ENCODE measurements at places on chromosomes 11 and 22.

- no peak for DNase-seq
These were observed 67.2 kb downstream of the EFCAB6 start for GRCh38 chr22:43744700-43745410.

GRCh38 chr22:45088576-45088975, 75.1 kb upstream of the NUP50 start:
- no peak for DNase-seq

- DNase-seq = no peak
These were observed 140.4 kb downstream of the UVRAG start for GRCh38 chr11:75955443-75955842.

GRCh38 chr11:69726019-69726418, 22.2 kb upstream of the FGF19 start:
- DNase-seq = no peak

- no peak for DNase-seq
These were observed 59.7 kb downstream of the NARS2 start for GRCh38 chr11:78514922-78515502.

DNA sequence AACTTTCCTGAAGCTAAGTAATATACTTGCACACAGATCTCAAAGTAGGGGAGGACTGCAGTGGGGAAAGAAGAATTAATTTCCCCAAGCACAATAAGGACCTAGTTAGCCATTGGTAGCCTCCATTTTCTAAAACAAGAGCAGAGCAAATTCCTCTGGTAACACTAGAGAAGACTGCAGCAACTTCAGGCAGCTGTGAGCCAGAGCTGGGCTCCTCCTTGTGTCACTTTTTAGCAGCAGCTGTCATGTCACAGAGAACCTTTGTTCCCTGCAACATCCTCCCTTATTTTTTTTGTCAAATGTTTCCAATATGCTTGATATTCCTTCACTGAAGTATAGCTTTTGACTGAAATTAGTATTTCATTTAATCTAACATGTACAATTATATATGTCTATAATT, 54.4 kb downstream of the RRAS2 start:
- DNase-seq = no peak

Data from CD4-positive, alpha-beta T cell treated with Interleukin-15 for 1 hour (primary cell).